ENCODE measurements at places on chromosomes 16 and 17.
A peak's percentile ranks its signal among the peaks of the same experiment; 100 is the strongest.

GRCh38 chr17:41171886-41172285 lies 3.9 kb upstream of the KRTAP4-3 start:
- no peak for DNase-seq

DNA sequence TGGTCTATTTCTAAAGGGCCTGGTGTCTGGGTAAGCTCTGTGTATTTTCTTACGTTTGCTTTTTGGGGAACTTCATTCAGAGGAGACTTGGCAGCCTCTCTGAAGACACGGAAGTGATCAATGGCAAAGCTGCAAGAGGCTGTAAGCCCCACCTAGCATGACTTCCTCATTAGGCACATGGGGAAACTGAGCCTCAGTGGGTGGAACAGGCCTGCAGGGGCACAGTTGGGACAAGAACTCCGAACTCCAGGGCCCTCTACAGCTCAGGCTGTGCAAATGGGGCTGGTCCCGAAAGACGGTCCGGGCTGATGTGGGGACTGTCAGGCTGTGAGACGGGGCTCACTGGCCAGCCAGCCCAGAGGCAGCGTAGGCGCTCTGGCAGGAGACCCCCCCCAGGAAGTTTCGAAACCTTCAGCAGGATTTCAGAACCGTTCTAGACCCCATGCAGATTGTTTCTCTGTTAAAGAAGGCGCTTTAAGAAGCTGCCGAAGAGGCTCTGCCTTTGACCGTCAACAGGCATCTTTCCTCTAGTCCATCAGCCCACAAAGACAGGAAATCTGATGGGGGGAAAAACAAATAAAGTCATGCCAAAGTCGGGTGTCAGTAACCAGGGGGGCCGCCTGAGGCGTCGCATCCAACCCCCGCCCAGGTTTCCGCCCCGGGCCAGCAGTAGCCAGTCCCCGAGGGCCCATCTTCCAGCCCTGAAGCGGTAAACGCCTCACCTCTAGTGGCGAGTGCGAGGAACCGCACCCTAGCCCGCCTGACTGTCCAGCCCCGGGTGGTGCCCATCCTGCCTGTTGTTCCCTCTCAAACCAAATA lies 79.8 kb upstream of the TBC1D3K start:
- peak; percentile 34 for DNase-seq

GRCh38 chr16:84013787-84014569 lies 28.6 kb downstream of the SLC38A8 start:
- DNase-seq, result peak; percentile 92

- DNase-seq, result no peak
These were observed 75.0 kb upstream of the CPHXL start for GRCh38 chr16:75801307-75801706.

GRCh38 chr17:31674305-31674704 lies 184.7 kb downstream of the COPRS start:
- no peak for DNase-seq

DNA sequence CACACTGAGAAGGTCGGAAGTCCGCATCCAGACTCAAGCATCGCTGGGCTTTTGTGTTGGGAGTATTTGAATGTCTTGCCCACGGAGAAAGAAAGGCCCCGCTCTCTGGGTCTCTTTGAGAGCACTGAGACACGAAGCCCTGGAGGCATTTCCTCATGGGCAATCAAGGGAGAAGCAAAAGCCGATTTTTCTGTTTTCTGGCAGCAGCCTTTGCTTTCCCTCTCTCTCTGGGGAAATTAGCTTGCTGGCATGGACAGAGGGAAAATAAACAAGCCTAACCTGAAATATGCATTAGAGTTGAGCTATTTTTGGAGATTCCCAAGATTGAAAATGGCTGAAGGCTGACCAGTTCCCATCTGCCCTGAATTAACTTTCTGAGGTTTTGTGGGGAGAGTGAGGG lies 238.7 kb downstream of the HAPSTR1 start:
- no peak for DNase-seq

- peak; percentile 50 for DNase-seq
These were observed 25.8 kb upstream of the HLF start for GRCh38 chr17:55238931-55239297.

- DNase-seq, result no peak
These were observed 13.6 kb downstream of the HLF start for GRCh38 chr17:55278173-55278961.

DNA sequence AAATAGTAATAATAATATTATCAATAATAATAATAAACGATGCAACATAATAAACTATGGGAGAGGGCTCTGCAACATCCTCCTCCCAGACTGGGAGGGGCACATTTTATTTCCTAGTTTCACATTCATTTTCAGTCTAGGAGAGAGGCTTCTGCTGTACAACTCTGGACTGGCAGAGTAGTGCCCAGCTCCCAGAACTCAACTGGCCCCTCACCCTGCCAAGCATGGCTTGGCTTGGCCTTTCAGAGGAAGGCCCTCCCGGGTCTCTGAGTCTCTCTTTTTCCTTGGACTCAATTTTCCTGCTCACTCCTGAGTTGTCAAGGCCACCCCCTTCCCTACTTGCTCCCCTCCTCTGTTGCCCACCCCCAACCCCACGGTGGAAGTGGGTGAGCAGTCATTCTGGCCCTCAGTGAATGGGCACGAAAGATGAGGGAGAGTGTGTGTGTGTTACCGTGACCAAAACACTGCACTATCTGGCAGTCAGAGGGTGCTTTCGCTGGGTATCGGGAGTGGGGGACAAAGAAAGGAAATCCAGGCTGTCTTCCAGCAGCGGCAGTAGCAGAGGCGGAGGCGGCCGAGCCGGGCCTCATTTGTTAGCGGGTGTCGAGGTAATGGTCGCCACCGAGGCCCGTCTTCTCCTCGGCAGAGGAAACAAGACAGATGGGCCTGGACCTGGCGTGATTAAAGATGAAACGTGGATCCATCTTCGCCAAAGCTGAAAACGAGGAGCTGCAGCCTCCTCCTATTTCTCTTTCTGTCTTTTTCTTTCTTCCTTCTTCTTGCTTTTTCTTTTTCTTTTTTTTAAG lies 2.3 kb downstream of the HOXB4 start:
- DNase-seq, result no peak

DNA sequence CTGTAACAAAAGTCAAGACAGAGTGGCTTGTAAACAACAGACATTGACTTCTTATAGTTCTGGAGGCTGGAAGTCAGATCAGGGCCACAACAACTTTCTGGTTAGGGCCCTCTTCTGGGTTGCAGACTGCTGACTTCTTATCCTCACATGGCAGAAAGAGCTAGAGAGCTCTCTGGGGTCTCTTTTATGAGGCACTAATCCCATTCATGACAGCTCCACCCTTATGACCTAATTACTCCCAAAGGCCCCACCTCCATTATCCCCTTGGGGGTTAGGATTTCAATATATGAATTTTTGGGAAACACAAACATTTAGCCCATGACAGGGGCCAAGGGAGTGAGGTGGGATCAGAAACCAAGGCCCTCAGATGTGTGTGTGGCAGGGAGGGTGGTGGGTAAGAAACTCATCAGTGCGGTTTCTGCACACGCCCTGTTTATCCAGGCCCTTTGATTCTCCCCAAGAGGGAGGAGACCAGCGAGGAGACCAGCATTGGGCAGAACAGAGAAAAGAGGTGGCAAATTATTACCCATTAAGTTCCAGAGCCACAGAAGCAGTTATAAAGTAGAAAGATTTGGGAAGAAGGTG lies 74.8 kb downstream of the UTP18 start:
- no peak for DNase-seq

DNA sequence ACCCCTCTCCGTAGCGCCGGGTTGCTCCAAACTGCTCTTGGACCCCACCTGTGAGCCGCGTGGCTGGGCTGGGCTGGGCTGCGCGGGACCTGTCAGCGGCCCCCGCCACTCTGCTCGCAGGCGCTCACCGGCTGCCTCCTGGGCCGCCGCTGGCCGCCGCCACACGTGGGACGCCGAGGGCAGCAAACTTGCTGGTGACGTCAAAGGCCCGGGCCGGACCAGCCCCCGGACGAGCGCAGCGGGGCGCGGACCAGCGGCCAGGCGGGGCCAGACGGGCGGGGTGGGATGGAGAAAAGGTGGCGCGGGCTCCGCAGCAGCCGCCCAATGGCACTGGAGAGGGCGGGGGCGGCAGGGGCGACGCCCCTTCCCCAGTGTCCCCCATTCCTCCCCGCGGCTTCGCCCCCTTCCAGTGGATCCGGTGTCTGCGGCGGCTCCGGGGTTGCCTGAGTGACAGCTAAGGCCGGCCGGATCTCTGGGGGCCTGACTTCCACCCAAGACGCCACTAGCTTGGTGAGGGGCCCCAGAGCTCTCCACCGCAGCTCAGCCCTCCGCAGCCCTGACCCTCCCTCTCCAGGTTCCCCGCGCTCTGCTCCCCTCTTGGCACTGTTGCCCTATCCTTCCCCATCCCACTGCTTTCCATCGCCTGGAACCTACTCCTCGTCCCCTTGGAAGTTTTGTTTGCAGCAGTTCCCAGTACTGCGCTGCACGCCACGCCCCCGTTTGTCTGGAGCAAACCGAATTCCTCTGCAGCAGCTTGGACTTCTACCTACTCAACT lies at the start of gene HS3ST3A1:
TSS of gene HS3ST3A1 (minus strand) at position 154 of the 776 bp plus-strand sequence. CDS start 800 bp downstream, outside the sequence.
- DNase-seq, result no peak

DNA sequence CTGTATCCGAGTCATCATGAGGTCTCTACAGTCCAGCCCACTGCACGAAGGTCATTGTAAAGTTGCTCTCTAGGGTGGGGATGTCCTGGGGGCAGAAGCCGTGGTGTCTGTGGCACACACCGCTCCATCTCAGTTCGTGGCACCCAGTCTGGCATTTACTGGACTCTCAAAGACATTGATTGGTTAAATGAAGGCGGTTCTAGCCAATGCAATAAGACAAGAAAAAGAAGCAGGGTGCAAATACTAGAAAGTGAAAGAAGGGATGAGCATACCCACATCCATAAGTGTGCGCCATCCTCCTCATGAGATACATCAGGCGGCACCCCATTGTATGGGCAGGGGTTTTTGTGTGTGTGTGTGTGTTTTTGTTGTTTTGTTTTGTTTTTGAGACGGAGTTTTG lies 10.7 kb upstream of the ATP2A3 start:
- DNase-seq, result no peak

DNA sequence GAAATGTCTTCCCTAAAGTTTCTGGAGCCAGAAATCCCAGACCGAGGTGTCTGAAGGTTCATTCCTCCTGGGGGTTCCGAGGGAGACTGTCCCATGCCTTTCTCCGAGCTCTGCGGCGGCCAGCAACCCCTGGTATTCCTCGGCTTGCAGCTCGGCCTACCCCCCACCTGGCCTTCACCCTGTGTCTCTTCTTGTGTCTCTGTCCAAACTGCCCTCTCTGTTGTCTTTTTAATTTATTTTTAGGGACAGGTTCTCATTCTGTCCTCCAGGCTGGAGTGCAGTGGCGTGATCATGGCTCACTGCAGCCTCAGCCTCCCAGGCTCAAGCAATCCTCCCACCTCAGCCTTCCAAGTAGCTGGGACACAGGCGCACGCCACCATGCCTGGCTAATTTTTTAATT lies 211.7 kb downstream of the SEC14L1 start:
- DNase-seq, result no peak

DNA sequence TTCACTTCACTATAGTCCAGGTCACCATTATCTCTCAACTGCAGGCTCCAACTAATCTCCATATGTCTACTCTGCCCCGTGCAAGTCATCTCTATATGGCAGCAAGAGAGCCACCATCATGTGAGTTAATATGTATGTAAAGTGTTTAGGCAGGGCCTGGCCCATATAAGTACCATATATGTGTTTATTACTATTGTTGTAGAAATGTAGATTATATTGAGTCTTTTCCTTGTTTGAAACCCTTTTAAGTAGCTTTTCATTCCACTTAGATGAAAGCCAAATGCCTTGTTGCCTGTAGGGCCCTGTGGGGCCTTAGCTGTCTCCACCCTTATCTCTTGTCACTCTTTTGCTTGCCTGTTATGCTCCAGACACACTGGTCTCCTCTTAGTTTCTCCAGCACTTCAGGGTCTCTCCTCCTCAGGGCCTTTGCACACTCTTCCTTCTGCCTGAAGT lies 164.0 kb downstream of the PHKB start:
- DNase-seq, result no peak
